Endodermal cell (in vitro differentiated cells): ENCODE measurements at places on chromosomes 12 and 14.

DNA sequence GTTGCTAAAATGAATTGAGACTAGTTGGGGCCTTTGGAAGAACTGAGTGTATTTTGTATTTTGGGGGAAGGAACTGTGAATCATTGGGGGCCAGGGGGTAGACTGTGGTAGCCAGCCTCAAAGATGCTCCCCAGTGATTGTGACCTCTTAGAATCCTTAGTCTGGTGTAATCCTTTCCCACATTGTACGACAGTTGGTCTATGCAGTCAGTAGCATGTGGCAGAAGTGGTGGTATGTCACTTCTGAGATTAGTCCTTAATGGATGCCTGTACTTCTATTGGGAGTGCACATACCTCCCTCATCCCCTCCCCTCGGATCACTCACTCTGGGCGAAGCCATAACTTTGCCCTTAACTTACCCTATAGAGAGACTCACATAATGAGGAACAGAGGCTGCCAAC, 48.0 kb downstream of the USP15 start:
- DNase-seq = no peak

DNA sequence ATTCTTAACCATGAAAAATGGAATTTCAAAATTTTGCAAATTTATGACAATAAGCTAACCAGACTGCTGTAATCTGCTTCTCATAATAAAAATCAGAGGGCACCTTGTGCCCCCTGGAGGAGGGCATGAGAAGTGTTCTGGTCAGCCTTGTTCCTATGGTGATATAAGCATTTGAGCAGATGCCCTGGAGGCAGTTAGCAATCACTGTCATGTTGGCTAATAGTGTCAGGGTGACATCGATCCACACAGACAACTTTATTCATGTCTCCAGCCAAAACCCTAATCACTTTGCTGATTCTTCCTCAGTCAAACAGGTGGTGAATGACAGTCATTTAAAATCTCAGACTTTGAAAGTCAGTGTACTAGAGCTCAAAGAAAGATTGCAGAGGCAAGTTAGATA, 943.0 kb downstream of the GALC start:
- DNase-seq = peak; percentile 84

- no peak for DNase-seq
Measured at GRCh38 chr12:63875703-63876102, 31.2 kb downstream of the SRGAP1 start.

DNA sequence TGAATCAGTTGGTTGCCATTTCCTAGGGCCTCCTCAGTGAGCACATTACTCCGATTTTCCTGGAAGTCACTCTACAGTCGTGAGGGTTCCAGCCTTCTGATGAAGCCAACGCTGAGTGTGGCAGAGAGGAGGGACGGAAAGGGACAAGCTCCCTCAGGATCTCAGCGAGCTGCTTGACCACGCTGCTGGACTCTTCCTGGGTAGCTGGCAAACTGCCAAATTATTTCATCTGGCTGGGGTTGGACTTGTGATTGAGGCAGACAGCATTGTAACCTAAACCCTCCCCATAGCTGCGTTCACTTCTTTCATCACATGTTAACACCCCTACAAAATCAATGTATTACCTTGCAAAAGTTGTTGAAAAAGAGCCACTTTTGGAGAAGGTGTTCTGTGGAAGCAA, 69.6 kb upstream of the CHST11 start:
- no peak for DNase-seq

- DNase-seq = peak; percentile 39
Measured at GRCh38 chr12:113684908-113685782, 213.5 kb upstream of the LHX5 start.

GRCh38 chr14:83006121-83006670, 1472.5 kb upstream of the SEL1L start:
- peak; percentile 41 for DNase-seq
